Stimulated activated CD4-positive, alpha-beta T cell treated with anti-CD3 and anti-CD28 coated beads, Interleukin-2, amount 100 ng/mL, for 48 hours (primary cell): ENCODE measurements at places on chromosomes 3 and 15.

- no peak for DNase-seq
These were observed 30.7 kb downstream of the FMN1 start for GRCh38 chr15:33163816-33164215.

DNA sequence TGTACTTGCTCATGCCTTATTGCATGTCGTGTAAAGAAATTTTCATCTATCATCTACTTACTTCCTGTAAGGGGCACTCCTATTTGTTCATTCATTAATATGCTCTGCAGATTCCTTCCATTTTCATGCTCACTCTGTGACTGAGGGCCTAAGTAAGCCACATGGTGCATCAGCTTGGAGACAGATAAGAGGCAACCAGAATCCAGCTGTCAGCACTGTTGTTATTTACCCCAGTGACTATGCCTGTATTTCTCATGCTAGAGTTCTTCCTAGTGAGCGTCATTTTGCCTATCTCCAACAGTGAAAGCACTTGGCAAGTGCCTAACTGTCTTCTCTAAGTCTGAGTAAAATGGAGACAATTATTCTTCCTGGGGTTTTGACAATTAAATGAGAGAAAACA lies 124.8 kb upstream of the ABI3BP start:
- DNase-seq = no peak

DNA sequence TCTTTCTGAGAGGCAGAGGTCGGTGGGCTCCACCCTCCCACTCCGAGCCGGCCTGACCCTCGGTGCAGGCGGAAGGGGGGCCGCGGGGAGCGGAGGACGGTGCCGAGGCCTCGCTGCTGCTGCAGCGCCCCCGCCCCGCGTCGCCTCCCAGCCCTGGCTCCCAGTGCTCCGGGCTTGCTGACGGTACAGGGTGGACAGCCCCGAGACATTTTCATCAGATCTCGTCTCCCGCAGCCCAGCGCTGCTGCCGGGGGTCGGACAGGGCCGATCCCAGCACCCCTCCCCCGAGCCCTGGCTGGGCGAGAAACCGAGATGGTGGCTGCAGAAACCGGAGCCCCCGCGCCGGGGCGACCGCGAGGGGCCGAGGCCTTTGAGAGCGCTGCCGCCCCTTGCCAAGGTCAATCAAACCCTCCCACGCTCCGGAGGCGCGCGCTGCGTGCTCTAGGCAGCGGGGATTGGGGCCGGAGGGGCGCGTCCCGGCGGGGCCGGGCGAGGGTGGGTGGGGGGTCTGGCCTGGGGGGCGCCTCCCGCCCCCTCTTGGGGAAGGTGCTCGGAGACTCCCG lies 42.5 kb downstream of the EPHB3 start:
- no peak for DNase-seq

GRCh38 chr3:170421111-170421641 lies 2.5 kb downstream of the CLDN11 start:
- DNase-seq = no peak
